Heart left ventricle (tissue), 16 donors: ENCODE measurements at places on chromosomes 4 and X. TPM values are rescaled to one million over a fixed set of nuclear protein-coding genes. Genes with fewer than 3 reads are reported as not detected.

- H3K27ac ChIP-seq: no peak overlapping the region
- H3K4me3 ChIP-seq: no peak overlapping the region
- H3K36me3 ChIP-seq: no peaks in the 10 kb centered on the region
These were observed 30.0 kb downstream of the BBS12 start for GRCh38 chr4:122762520-122762919.

DNA sequence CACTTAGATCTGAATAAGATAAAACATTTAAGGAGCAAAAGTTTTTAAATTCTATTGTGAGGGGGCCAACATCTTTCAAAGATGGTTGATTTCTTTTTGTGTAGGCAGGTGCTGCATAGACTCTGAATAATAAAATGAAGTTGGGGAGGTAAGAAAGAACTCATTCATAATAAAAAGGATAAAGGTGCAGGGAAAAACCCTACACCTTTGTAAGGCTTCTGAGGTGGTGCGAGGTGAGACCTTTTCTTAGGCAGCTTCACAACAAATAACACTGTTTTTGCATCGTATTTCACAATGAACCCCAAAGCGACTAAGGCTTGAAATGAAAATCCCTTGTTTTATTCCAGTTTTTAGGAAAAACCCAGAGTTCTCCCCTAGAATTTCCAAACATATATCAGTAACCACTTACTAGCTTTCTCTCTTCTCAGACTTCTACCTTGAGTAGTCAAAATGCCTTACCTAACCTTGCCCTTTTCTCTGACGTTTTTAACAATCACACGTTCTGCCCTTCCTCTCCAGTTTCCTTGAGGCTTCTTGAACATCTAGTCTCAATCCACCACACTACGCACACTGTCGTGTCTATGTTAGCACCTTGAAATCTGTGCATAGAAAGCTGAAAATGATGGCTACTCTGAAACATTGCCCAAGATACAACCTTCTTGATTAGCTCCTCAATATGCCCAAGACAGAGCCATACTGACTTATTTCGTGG, 30.2 kb downstream of the MAML3 start:
- no peak for DNase-seq
- H3K36me3 ChIP-seq: no peaks in the 10 kb centered on the region
- H3K27ac ChIP-seq: no peak overlapping the region
- H3K4me3 ChIP-seq: no peak overlapping the region
- H3K27me3 ChIP-seq: no peaks in the 10 kb centered on the region

DNA sequence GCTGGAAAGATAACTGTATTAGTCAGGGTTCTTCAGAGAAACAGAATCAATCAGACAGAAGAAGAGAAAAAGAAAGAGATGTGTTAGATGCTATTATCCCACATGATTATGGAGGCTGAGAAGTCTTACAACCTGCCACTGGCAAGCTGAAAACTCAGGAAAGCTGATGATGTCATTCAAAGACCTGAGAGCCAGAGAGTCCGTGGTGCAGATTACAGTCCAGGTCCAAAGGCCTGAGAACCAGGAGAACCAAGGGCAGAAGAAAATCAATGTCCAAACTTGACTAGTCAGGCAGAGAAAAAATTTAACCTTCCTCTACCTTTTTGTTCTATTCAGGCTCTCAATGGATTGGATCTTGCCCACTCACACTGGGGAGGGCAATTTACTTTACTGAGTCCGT, 172.5 kb downstream of the QDPR start:
- H3K4me3 ChIP-seq: no peak overlapping the region
- DNase-seq: no peak
- no peaks in the 10 kb centered on the region for H3K27me3 ChIP-seq
- no peaks in the 10 kb centered on the region for H3K4me1 ChIP-seq
- H3K27ac ChIP-seq: no peak overlapping the region

DNA sequence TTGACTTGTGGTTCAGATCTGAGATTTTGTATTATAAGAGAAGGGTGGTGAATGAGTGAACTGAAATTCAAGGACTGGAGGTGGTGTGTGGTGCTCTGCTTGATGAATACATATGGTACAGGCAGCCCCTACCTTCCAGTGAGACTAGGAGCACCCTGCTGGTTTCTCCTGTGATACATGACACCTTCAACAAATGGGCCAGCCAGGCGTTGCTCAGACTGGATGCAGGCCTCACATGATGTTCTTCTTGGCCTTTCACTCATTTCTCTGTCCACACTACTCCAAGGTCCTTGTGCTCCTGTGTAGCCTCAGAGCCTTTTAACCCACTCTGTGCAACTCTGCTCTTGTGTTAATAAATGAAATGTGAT, 67.2 kb downstream of the FNIP2 start:
- no peaks in the 10 kb centered on the region for H3K27me3 ChIP-seq
- H3K36me3 ChIP-seq: no peaks in the 10 kb centered on the region
- no peak for DNase-seq
- no peaks in the 10 kb centered on the region for H3K4me1 ChIP-seq

Gene APELA
- not detected for total RNA-seq

Gene SMIM10L2A
- total RNA-seq: 0.53 TPM
